BE2C (cell line): ENCODE measurements at places on chromosomes 16 and 17.

DNA sequence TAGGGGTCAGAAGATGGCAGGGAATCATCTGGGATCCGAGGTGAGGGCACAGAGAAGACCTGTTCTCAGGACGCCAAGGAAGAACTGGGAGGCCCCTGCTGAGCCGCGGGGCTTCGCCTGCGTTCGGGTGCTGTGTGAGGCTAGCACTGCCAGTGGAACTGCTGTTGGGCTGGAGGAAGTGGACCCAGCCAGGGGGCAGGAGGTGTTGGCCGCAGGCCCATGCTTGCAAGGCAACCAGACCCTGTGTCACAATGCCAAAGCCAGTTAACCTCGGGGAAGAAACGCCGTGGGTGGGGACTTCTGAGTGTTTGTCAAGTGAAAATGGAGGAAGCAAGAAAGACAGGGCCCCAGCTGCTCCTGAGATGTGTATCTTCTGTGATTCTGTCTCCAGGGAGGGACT is 185.5 kb downstream of the LGALS9B start:
- DNase-seq: no peak

GRCh38 chr17:3529817-3530741 is 27.5 kb downstream of the TRPV3 start:
- DNase-seq: no peak

DNA sequence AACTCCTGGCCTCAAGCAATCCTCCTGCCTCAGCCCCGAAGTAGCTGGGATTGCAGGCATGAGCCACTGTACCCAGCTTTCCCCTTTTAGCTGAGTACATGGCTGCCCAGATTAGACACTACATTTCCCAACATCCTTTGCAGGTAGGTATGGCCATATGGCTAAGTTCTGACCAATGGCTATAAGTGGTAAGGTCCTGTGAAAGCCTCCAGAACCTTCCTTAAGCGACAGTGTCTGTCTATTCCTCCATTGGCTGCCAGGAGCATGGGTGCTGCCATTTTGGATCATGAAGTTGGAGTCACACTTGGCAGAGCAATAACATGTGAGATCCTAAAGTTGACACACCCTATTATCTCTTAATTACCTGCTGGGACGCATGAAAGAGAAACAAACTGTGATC is 24.4 kb upstream of the CRHR1 start:
- DNase-seq: no peak

- DNase-seq: no peak
Observed at GRCh38 chr16:81752876-81753227, 26.2 kb upstream of the PLCG2 start.

DNA sequence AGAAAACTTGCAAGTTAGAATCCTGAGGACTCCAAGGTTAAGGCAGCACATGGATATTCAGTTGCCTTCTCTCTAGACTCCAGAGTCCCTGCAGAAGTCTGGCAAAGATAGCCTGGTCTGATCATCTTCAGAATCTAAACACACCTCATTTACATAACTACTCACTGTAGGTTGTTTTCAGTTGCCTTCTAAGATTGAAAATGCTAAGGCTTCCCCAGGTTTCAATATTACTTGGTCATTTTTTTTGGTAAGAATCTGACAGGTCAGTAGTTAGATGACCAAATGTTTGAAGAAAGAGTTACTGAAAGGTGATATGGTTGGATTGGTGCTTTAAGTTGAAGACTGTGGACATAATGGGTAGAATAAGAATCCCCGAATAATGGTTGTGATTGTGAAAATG is 205.4 kb upstream of the KCNJ16 start:
- no peak for DNase-seq

GRCh38 chr17:7854851-7855659 is at the start of gene TMEM88:
Gene TMEM88 (plus strand): TSS chr17:7855066. CDS start chr17:7855075, 9 bp downstream.
- no peak for DNase-seq

- no peak for DNase-seq
Observed at GRCh38 chr16:69315486-69316311, 4.5 kb downstream of the VPS4A start.

DNA sequence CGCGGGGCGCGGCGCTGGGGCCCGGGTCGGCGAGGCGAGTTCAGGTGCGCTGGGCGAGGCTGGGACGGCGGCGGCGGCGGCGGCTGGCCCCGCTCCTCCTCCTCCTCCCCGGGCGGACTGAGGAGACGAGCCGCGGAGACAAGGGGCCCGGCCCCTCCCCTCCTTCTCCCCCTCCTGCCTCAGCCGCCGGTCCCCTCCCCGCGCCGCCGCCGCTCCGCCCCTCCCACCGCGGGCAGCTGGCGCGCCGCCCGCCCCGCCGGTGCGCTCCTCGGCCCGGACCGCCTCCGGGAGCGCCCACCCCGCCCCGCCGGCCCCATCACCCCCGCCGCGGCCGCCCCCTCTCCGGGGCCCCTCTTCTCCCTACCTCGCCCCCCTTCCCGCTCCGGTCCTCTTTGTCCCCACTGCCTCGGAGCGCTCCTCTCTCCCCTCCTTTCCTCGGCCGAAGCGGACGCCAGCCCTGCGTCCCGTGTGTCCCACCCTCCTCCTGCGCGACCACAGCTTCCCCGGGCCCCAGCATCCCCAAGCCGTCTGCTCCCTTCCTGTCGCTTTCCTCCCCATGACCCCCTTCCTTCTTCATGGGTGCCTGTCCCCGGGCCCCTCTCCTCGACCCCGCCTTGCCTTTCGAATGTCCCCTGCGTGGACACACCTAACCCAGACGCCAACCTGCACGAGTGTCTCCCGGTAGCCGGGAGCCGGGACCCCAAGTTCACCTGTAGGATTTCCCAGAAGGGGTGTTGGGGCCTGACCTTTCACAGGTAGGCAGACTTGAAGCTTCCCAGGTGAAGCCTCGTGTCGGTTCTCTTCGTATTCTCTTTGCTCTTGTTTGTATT is at the start of gene TOX3:
Gene TOX3, minus strand, starts transcription at position 140 of the 830 bp plus-strand sequence. CDS start 420 bp downstream, outside the sequence.
- DNase-seq: peak; percentile 42
